Epithelial cell of umbilical artery (primary cell): ENCODE measurements at places on chromosomes 3 and 15. TPM values are rescaled to one million over a fixed set of nuclear protein-coding genes. Genes with fewer than 3 reads are reported as not detected.

The GOLGA8K gene
- 0.30 and 0.32 TPM in 2 replicates for total RNA-seq

The SLC6A1 gene
- total RNA-seq, result not detected in 2 replicates

The RGMA gene
- total RNA-seq, result not detected in 2 replicates

The LIPC gene
- not detected in 2 replicates for total RNA-seq

The TMEM62 gene
- total RNA-seq, result 12.0 and 27.4 TPM in 2 replicates

The SCAMP5 gene
- total RNA-seq, result 2.6 and 9.4 TPM in 2 replicates

The HYKK gene
- total RNA-seq, result 1.6 and 1.8 TPM in 2 replicates

The PLA2G4B gene
- 0.32 and 0.61 TPM in 2 replicates for total RNA-seq

The GOLGA6D gene
- total RNA-seq, result not detected in 2 replicates

The OSTN gene
- under 0.01 and 0.15 TPM in 2 replicates for total RNA-seq

The ANKRD34C gene
- total RNA-seq, result not detected in 2 replicates

The ZBBX gene
- under 0.01 TPM in 1 of 2 replicates, not detected in the other for total RNA-seq

The EXD1 gene
- not detected in 2 replicates for total RNA-seq

The CDC25A gene
- 15.3 and 24.0 TPM in 2 replicates for total RNA-seq

The CCDC54 gene
- total RNA-seq, result not detected in 2 replicates

The SV2B gene
- not detected in 2 replicates for total RNA-seq

The TTC21A gene
- 2.6 and 3.2 TPM in 2 replicates for total RNA-seq

The BFSP2 gene
- not detected in 2 replicates for total RNA-seq

The CYP19A1 gene
- total RNA-seq, result not detected in 2 replicates

The SLC28A1 gene
- total RNA-seq, result not detected in 2 replicates

The APPL1 gene
- total RNA-seq, result 27.9 and 45.6 TPM in 2 replicates

The MOBP gene
- not detected in 2 replicates for total RNA-seq

The XIRP1 gene
- not detected in 2 replicates for total RNA-seq

The CHL1 gene
- not detected in 2 replicates for total RNA-seq

The ZBTB47 gene
- 12.2 and 13.6 TPM in 2 replicates for total RNA-seq

The CTXN2 gene
- total RNA-seq, result not detected in 2 replicates

The TRANK1 gene
- 2.9 and 11.9 TPM in 2 replicates for total RNA-seq

The IGSF11 gene
- total RNA-seq, result not detected in 2 replicates

The TERC gene
- total RNA-seq, result 312 and 747 TPM in 2 replicates

The CCK gene
- not detected in 2 replicates for total RNA-seq

The FAM3D gene
- under 0.01 and 0.61 TPM in 2 replicates for total RNA-seq

The CTNNB1 gene
- 1,111 and 1,293 TPM in 2 replicates for total RNA-seq

The GOLGA8M gene
- total RNA-seq, result 1.9 TPM in 1 of 2 replicates, not detected in the other

The CD200R1L gene
- total RNA-seq, result not detected in 2 replicates

The WNT7A gene
- not detected in 2 replicates for total RNA-seq

The PAQR5 gene
- total RNA-seq, result under 0.01 and 0.15 TPM in 2 replicates

The P2RY13 gene
- not detected in 2 replicates for total RNA-seq

The PLSCR4 gene
- 27.9 and 56.8 TPM in 2 replicates for total RNA-seq
